Endothelial cell (in vitro differentiated cells): ENCODE measurements at places on chromosomes 13 and 19. TPM values are rescaled to one million over a fixed set of nuclear protein-coding genes. Genes with fewer than 3 reads are reported as not detected.

- H3K4me1 ChIP-seq, result no peaks in the 10 kb centered on the region
- no peak overlapping the region for H3K27ac ChIP-seq
- H3K36me3 ChIP-seq, result no peaks in the 10 kb centered on the region
Observed at GRCh38 chr13:20188667-20189553, 3.8 kb downstream of the GJB2 start.

GRCh38 chr19:28737021-28737895 lies 475.7 kb downstream of the UQCRFS1 start:
- no peak overlapping the region for H3K27ac ChIP-seq
- DNase-seq, result no peak
- H3K4me3 ChIP-seq, result no peak overlapping the region
- no peaks in the 10 kb centered on the region for H3K27me3 ChIP-seq
- H3K4me1 ChIP-seq, result peaks cover 2% of the 10 kb centered on the region

- H3K36me3 ChIP-seq, result no peaks in the 10 kb centered on the region
- no peak overlapping the region for H3K27ac ChIP-seq
- no peak for DNase-seq
- H3K4me1 ChIP-seq, result peaks cover 18% of the 10 kb centered on the region
- H3K4me3 ChIP-seq, result no peak overlapping the region
Observed at GRCh38 chr13:109669234-109669612, 117.2 kb downstream of the IRS2 start.

Gene ADGRE2
- total RNA-seq, result 1.2 TPM

Gene MRPS12
- 32.0 TPM for total RNA-seq

Gene STAP2
- 66.2 TPM for total RNA-seq

Gene SPRED3
- total RNA-seq, result 3.2 TPM

GRCh38 chr19:11513946-11514345 lies 8.3 kb upstream of the ZNF653 start:
- no peak overlapping the region for H3K4me3 ChIP-seq
- H3K27me3 ChIP-seq, result no peaks in the 10 kb centered on the region
- H3K27ac ChIP-seq, result no peak overlapping the region
- H3K4me1 ChIP-seq, result no peaks in the 10 kb centered on the region
- no peak for DNase-seq

GRCh38 chr13:63855457-63856118 lies 2439.9 kb upstream of the PCDH20 start:
- H3K27me3 ChIP-seq, result no peaks in the 10 kb centered on the region
- H3K27ac ChIP-seq, result no peak overlapping the region
- no peaks in the 10 kb centered on the region for H3K4me1 ChIP-seq
- H3K36me3 ChIP-seq, result no peaks in the 10 kb centered on the region
- no peak for DNase-seq

- H3K4me1 ChIP-seq, result peaks cover 12% of the 10 kb centered on the region
- DNase-seq, result no peak
- no peaks in the 10 kb centered on the region for H3K27me3 ChIP-seq
- no peaks in the 10 kb centered on the region for H3K36me3 ChIP-seq
- H3K27ac ChIP-seq, result no peak overlapping the region
- no peak overlapping the region for H3K4me3 ChIP-seq
Observed at GRCh38 chr13:104983601-104984000, 1551.9 kb downstream of the EFNB2 start.

DNA sequence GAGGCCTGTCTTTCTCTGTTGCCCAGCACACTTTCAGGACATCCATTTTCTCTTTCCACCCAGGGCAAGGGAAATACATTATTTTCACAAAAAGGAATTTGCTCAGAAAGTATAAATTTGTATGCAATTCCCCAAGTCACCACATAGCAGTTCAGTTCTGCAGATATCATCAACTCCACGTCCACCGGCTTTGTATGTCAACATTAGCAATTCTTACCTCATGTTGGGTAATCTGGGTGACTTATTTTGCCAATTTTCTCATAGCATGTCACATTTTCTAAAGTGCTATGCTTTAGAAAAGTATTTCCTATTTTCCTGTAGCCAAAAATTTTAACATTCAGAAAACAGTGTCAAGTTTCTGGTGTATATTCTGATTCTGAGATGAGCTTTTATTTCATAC lies 501.8 kb downstream of the EFNB2 start:
- H3K27ac ChIP-seq, result no peak overlapping the region
- H3K27me3 ChIP-seq, result peaks cover 1% of the 10 kb centered on the region
- H3K4me1 ChIP-seq, result no peaks in the 10 kb centered on the region
- no peak overlapping the region for H3K4me3 ChIP-seq
- H3K36me3 ChIP-seq, result no peaks in the 10 kb centered on the region
- no peak for DNase-seq

DNA sequence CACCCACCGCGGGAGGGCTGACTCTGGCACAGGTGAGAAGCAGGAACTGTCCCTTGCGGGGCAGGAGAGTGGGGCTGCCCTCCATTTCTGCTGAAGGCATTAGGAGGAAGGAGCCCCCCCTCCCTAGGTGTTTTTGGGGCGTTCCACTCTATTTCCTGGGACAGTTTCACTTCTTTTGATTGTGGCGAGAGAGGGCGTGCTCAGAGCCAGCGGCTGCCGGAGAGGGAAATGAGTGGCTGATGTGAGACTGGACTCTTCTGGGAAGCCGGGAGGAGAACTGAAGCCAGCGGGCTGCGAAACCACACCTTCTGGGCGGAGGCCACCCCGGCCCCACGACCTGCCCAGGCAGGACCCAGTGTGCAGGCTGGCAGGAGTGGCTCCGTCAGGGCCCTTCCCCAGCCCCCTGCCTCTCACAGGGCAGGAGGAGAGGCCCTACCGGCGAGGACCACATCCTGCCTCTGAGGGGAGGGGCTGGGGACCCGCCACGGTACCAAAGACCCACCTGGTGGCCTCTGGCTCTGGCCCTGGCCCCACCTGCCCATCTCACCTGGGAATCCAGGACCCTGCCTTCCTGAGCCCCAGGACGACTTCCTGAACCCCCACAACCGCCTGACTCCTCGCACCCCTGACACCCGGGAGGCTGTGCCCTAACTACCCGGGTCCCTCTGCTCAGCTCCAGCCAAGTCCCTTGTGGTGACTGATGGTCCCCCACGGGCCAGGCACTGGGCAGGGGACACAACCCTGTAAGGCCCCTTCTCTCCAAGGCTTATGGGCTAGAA lies 25.9 kb downstream of the MPND start:
- peaks cover 13% of the 10 kb centered on the region for H3K27me3 ChIP-seq
- peak overlapping the region; percentile 24 for H3K27ac ChIP-seq
- H3K4me1 ChIP-seq, result peaks cover 25% of the 10 kb centered on the region
- peaks cover 8% of the 10 kb centered on the region for H3K36me3 ChIP-seq
- H3K4me3 ChIP-seq, result no peak overlapping the region

GRCh38 chr19:46115396-46116106 lies 8.9 kb downstream of the IGFL3 start:
- no peak overlapping the region for H3K27ac ChIP-seq
- no peak overlapping the region for H3K4me3 ChIP-seq
- no peaks in the 10 kb centered on the region for H3K36me3 ChIP-seq
- DNase-seq, result no peak
- H3K4me1 ChIP-seq, result no peaks in the 10 kb centered on the region

Gene ZNF222
- 6.5 TPM for total RNA-seq

DNA sequence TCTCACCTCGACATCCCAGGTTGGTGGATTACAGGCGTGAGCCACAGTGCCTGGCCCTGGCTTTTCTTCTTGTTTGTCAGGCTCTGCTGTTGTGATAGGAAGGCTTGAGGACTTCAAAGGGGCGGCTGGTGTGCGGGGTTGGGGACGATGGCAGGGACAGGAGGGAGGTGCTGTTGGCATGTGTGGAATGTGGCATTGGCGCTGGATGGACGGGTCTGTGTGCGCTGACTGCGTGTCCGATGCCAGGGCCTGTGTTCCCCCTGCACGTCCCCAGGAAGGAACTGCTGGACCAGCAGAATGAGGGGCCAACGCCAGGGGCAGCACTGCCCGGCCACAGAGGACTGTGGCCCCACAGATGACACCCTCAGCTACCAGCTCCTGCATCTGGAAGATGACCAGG lies 12.7 kb upstream of the PTBP1 start:
- H3K27ac ChIP-seq, result peak overlapping the region; percentile 57
- no peak overlapping the region for H3K4me3 ChIP-seq
- H3K27me3 ChIP-seq, result peaks cover 4% of the 10 kb centered on the region
- H3K36me3 ChIP-seq, result no peaks in the 10 kb centered on the region
- no peak for DNase-seq

Gene FGF22
- not detected for total RNA-seq

Gene MPHOSPH8
- total RNA-seq, result 19.2 TPM

Gene FFAR3
- not detected for total RNA-seq

GRCh38 chr13:101774393-101774792 lies 321.9 kb downstream of the ITGBL1 start:
- H3K4me3 ChIP-seq, result no peak overlapping the region
- peaks cover 5% of the 10 kb centered on the region for H3K4me1 ChIP-seq
- H3K27me3 ChIP-seq, result no peaks in the 10 kb centered on the region
- H3K36me3 ChIP-seq, result no peaks in the 10 kb centered on the region
- H3K27ac ChIP-seq, result no peak overlapping the region

DNA sequence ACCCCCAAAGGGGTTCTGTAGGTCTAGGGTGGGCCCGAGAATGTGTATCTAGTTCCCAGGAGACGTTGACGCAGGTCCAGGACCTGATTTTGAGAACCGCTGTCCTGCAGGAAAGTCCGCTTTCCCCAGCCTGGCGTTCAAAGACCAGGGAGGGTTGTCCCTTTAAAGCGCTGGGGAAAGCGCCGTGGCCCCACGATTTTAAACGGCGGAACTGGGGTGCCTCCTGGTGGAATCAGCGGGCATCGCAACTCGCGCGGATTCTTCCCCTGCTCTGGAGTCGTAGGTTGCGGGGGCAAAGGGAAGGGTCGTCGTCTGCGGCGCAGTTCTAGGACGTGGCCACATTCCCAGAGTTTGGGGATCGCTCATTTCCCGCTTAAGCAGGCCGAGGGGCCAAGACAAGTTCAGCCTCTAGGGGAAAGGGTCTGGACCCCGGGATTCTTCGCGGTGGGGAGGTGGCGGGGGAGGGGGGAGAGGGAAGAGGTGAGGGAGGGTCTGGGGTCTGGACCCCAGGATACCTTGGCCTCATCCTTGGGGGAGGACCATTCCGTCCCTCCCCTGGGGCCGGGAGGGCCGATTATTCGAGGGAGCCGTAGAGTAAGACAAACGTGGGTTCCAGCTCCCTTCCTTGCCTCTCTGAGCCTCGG lies 7.7 kb downstream of the PNMA8B start:
- peak; percentile 94 for DNase-seq
- peaks cover 3% of the 10 kb centered on the region for H3K36me3 ChIP-seq
- H3K4me3 ChIP-seq, result peak overlapping the region; percentile 64
- H3K27ac ChIP-seq, result peak overlapping the region; percentile 64
- H3K27me3 ChIP-seq, result peaks cover 10% of the 10 kb centered on the region

Gene NCCRP1
- total RNA-seq, result not detected

DNA sequence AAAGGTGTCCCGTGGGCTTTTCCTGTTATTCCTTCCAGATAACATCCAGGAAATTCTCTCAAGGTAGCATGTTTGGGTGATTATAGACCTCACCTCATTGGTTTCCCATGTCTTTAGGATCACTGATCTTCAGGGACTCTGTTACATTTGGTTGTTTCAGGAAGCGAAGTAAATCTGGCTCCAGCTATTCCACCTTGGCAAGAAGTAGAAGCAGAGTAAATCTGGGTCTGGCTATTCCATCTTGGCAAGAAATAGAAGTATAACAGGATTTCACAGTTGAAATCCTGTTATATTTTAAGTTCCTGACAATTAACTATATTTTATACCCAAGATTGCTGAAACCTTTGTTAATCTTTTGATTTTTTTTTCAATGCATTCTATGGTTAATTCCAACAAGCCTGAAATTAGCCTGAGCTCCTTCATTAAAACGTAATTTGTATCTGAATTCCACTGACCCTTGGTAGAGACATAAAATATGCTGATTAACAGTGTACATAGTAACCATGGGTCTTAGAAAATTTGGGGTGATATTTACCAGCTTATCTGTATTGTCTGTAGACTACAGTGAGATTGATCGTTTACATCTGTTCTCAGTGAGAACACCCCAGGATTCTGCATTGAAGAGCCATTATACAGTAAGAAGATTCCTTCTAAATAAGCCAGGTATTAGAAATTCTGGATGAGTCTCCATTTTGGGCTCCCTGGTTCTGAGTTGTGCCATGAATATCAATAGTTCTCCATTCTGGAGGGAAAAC lies 267.6 kb upstream of the SLITRK6 start:
- DNase-seq, result no peak
- H3K4me3 ChIP-seq, result no peak overlapping the region
- H3K27ac ChIP-seq, result no peak overlapping the region
- H3K27me3 ChIP-seq, result no peaks in the 10 kb centered on the region
- no peaks in the 10 kb centered on the region for H3K4me1 ChIP-seq
- no peaks in the 10 kb centered on the region for H3K36me3 ChIP-seq

Gene ZNF66
- 17.6 TPM for total RNA-seq

DNA sequence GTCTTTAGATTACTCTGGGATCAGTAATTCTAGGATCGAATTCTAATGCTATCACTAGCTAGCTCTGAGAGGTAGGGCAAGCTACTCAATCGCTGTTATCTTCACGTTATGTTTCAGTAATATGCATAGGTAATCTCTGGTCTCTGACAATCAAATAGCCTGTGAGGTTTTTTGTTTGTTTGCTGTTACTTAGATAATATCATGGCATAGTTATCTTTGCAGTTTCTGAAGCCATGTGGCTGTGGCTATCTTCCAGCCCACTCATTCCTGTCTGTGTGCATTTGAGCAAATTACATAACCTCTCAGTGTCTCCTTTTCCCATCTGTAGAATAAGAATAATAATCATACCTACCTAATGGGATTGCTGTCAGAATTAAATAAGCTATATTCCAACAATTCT lies 330.2 kb downstream of the PCDH9 start:
- no peak overlapping the region for H3K27ac ChIP-seq
- no peaks in the 10 kb centered on the region for H3K4me1 ChIP-seq
- H3K4me3 ChIP-seq, result no peak overlapping the region
- H3K27me3 ChIP-seq, result no peaks in the 10 kb centered on the region

- no peaks in the 10 kb centered on the region for H3K4me1 ChIP-seq
- no peak for DNase-seq
- no peak overlapping the region for H3K27ac ChIP-seq
- no peaks in the 10 kb centered on the region for H3K27me3 ChIP-seq
- no peak overlapping the region for H3K4me3 ChIP-seq
Observed at GRCh38 chr13:35107535-35107934, 165.5 kb downstream of the NBEA start.

DNA sequence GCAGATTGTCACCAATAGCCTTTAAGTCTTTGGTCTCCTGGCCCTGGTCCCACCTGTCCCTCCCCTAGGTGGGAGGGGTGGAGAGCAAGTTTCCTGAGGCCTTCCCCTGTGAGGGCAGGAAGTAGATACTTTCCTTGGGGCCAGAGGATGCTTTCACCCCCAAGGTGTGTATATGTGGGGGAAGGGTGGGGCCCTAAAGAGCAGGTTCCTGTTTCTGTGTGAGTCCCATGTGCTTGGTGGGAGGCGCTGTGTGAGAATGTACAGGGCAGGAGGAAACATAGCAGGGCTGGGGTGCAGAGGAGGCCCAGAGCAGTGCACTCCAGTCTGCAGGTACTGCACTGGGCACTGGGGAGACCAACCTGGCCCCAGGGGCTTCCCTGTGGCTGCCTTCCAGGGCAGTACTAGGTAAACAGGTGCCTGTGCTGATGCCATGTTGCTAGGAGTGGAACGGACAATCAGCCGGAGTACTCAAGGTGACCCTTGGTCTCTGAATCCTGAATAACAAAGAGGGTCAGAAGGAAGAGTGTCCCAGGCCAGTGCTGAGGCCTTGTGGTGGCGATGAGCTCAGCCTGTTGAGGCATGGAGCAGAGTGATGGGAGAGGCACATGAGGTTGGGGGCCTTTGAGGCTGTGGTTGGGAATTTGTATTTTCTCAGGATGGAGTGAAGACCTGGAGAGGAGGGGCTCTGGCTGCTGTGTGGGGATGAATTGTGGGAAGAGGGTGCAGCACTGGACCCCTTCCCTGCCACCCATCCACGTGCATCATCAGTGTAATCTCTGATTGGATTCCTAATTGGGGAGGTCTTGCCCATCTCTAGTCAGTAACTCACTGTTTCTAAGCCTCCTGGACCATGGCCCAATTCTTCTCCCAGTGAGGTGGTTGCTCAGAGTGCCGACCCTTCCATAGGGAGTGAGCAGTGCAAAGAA lies 5.1 kb downstream of the EGLN2 start:
- H3K36me3 ChIP-seq, result peaks cover 32% of the 10 kb centered on the region
- no peak for DNase-seq
- H3K27me3 ChIP-seq, result peaks cover 19% of the 10 kb centered on the region
- peak overlapping the region; percentile 85 for H3K27ac ChIP-seq
